ENCODE measurements at places on chromosomes 4 and X.

DNA sequence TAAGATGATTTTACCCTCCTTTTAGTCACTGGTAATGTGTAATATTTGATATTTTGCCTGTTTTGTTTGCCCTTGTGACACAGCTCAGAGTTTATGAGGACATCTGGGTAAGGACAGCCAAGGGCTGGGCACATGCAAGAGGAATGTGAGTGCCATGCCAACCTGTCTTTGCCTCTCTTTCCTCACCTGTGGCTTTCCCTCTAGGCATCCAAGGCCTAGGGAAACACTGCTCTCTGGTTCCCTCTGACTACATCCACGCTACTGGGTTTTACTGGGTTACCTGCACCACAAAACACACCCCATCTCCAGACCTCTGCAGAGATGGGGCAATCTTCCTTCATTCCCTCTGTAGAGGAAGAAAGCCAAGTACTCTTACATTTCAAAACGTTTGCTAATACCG, 7.7 kb downstream of the HPGDS start:
- no peak for DNase-seq

- DNase-seq: no peak
Observed at GRCh38 chrX:150984169-150984824, 1.2 kb downstream of the HMGB3 start.

DNA sequence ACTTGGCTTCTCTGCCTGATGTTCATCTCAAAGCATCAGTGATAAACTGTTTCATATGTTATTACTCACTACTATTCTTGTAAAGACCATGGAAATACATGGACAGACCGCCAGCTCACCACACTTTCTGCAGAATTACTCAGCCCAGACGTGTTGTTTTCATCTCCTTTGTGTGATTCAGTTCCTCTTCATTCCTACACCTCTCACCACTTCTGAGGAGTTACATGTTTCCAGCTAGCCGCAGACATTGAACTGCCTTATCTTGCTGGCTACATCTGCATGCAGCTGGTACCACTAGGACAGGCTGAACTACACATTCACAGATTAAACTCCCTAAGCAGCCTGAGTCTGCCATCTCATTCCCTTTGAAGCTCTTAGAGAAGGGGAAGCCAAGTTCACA, 443.2 kb upstream of the FGF16 start:
- no peak for DNase-seq

- DNase-seq: no peak
Observed at GRCh38 chr4:174454815-174455473, 67.3 kb downstream of the HPGD start.

- no peak for DNase-seq
Observed at GRCh38 chr4:7823416-7823824, 116.2 kb downstream of the AFAP1 start.

GRCh38 chrX:40849906-40850823, 114.8 kb upstream of the MED14 start:
- no peak for DNase-seq

GRCh38 chr4:151454513-151454912, 45.5 kb downstream of the FHIP1A start:
- no peak for DNase-seq

DNA sequence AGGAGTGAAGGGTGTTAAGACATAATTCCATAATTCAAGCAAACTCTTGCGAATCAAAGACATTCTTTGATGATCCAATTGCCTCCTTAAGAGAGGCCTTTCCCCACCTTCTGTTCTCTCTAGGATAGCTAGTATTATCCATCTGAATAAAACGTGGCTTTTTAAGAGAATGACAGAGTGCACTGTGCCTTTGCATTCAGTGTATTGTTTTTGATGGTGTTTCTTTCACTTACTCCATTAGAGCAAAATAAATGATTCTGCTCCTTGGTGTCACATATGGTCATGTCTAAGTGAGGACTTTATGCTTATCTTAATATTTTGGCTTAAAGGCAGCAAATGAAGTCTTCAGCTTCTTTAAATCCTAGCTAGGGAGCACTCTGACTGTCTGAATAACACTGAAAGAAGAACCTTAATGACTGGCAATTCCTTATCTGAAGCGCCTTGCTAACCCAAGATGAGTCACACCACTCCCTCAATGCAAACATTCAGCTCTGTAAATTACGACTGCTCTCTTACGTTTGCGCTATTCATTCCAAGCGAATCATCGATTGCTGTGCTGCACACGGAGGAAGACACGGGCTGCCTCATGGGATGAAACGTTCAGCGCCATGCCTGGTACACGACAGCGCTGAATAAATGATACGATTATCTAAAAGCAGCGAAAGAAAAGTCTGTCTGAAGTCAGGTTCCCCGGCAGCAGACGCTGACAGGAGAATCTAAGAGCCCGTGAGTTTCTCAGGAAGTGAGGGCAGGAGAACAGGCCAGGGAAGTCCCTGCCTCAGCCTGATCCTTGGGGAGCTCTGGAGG, 35.1 kb upstream of the GEMIN8 start:
- DNase-seq: no peak

DNA sequence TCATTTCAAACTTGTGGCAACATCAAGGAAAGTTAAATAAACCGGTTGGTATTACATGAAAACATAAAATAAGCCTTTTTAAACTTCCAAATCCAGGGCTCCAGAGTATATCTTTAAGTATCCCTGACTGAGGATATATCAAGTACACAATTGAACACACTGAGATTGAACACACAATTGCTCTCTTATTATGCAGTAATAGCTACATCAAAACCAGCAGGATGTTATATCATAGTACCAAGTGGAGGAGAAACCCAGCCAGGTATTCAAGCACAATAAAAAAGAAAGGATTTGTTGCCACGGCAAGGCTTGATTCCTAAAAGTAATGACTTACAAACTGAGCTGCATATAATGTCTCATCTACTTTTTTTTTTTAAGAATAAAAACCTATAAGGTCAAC, 605.8 kb downstream of the SPOCK3 start:
- DNase-seq: no peak

All from stimulated activated CD8-positive, alpha-beta memory T cell treated with anti-CD3 and anti-CD28 coated beads, Interleukin-2, amount 100 ng/mL, for 1 hour (primary cell).